ENCODE measurements at places on chromosomes 16 and 17.

GRCh38 chr17:42438600-42439567 lies 15.8 kb upstream of the CAVIN1 start:
- H3K27me3 ChIP-seq: no peaks in the 10 kb centered on the region
- peak; percentile 69 for DNase-seq
- no peak overlapping the region for H3K4me3 ChIP-seq
- H3K27ac ChIP-seq: no peak overlapping the region
- H3K36me3 ChIP-seq: no peaks in the 10 kb centered on the region
- H3K4me1 ChIP-seq: peaks cover 10% of the 10 kb centered on the region

DNA sequence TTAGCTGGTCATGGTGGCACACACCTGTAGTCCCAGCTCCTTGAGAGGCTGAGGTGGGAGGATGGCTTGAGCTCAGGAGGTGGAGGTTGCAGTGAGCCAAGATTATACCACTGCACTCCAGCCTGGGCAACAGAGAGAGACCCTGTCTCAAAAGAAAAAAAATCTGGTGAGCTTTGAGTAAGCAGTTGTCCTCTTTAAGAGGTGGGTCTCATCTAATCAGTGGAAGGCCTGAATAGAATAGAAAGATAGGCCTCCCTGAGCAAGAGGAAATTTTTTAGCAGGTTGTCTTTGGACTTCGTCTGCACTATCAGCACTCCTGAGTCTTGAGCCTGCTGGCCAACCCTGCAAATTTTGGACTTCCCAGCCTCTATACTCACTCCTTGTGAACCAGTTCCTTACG lies 266.0 kb upstream of the ZFHX3 start:
- H3K27me3 ChIP-seq: no peaks in the 10 kb centered on the region
- peaks cover 10% of the 10 kb centered on the region for H3K4me1 ChIP-seq
- H3K36me3 ChIP-seq: no peaks in the 10 kb centered on the region
- no peak overlapping the region for H3K27ac ChIP-seq
- DNase-seq: no peak

DNA sequence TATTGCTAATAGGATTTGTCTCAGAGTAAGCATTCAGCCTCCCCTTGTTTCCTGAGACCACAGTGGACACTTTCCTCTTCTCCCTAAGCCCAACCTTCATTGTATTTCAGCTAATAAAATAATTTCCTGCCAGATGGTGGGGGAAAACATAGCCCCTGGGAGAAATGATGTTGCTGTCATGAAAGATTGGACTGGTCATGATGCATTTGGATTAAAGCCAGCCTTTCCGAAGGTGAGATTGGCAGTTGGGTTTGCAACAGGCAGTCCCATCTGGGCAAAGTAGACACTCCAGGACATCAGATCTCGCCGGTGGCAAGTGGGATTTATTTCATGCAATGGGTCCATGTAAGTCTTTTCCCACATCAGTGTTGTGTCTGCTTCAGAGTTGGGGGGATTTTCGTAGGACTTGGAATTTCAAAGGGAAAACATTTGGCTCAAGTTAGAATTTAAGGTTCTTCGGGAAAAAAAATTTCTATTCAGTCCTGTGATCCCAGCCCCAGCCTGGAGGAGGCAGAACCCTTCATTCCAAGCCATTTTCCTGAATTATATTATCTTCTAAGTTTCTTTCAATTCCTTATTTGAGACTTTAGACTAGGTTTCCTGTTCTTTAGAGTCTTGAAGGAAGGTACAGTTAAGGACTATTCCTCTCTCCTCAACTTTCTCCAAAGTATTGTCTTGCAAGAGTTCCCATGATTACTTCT lies 391.7 kb downstream of the XYLT1 start:
- H3K36me3 ChIP-seq: no peaks in the 10 kb centered on the region
- no peak overlapping the region for H3K4me3 ChIP-seq
- no peak for DNase-seq
- H3K4me1 ChIP-seq: no peaks in the 10 kb centered on the region
- H3K27ac ChIP-seq: no peak overlapping the region

DNA sequence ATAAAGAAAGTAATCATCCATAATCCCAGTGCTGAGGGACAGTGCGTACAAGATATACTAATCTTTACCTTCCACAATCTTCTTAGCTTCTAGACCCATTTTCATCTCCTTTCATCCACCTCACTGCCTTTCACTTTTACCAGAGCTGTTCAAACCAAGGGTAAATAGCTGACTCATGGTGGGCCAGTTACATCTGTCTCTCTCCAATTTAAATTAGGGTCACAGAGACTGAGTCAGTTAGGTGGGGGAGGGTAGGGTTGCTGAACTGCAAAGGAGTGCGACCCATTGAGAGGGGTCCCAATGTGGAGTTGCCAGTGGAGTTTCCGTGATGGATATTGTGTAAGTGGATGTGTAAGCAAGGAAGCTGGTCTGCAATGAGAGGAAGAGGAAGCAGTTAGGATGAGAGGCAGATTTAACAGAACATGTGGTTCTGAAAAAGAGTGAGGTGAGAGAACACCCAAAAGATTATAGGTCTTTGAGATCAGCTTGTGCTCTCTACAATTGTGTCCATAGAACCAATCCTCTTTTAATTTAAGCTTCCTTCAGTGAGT lies 83.5 kb downstream of the GP2 start:
- no peaks in the 10 kb centered on the region for H3K36me3 ChIP-seq
- H3K27me3 ChIP-seq: peaks cover 3% of the 10 kb centered on the region
- no peaks in the 10 kb centered on the region for H3K4me1 ChIP-seq

GRCh38 chr17:59498530-59499307 lies 66.7 kb upstream of the DHX40 start:
- no peaks in the 10 kb centered on the region for H3K36me3 ChIP-seq
- DNase-seq: no peak
- H3K27me3 ChIP-seq: no peaks in the 10 kb centered on the region
- H3K27ac ChIP-seq: no peak overlapping the region
- no peaks in the 10 kb centered on the region for H3K4me1 ChIP-seq
- no peak overlapping the region for H3K4me3 ChIP-seq

DNA sequence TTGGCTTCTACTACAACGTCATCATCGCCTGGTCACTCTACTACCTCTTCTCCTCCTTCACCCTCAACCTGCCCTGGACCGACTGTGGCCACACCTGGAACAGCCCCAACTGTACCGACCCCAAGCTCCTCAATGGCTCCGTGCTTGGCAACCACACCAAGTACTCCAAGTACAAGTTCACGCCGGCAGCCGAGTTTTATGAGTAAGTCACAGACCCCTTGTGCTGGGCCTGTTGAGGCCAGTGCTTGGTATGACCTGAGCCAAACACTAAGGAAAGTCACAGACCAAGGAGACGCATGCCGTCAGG lies 16.1 kb downstream of the SLC6A2 start:
- no peaks in the 10 kb centered on the region for H3K36me3 ChIP-seq
- no peak for DNase-seq
- H3K27me3 ChIP-seq: no peaks in the 10 kb centered on the region
- no peak overlapping the region for H3K27ac ChIP-seq

- H3K4me1 ChIP-seq: peaks cover 24% of the 10 kb centered on the region
- no peak for DNase-seq
- no peak overlapping the region for H3K27ac ChIP-seq
- no peak overlapping the region for H3K4me3 ChIP-seq
- H3K36me3 ChIP-seq: peaks cover 44% of the 10 kb centered on the region
- no peaks in the 10 kb centered on the region for H3K27me3 ChIP-seq
Observed at GRCh38 chr17:28331891-28332420, 3.3 kb downstream of the IFT20 start.

DNA sequence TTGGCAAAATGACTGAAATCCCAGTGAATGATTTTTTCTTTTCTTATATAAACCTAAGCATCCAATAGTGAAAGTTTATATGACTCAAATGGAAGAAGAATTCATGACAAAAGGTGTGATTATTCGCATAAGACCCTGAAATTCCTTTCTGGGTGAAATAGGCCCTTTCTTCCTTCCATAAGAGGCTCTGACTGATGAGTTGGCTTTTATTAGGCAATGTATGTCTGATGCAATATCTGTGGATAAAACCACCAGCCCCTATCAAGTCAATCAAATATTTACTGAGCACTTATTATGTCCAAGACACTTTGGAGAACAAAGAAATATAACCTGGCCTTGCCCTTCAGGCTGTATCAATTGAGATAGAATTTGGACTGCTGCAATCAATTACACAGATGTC lies 316.6 kb downstream of the CDH13 start:
- no peaks in the 10 kb centered on the region for H3K4me1 ChIP-seq
- H3K36me3 ChIP-seq: no peaks in the 10 kb centered on the region
- H3K4me3 ChIP-seq: no peak overlapping the region
- H3K27ac ChIP-seq: no peak overlapping the region

GRCh38 chr16:84594725-84595038 lies 23.2 kb downstream of the COTL1 start:
- H3K36me3 ChIP-seq: no peaks in the 10 kb centered on the region
- H3K27me3 ChIP-seq: no peaks in the 10 kb centered on the region
- peaks cover 68% of the 10 kb centered on the region for H3K4me1 ChIP-seq

GRCh38 chr17:3768769-3769168 lies 32.2 kb downstream of the ITGAE start:
- DNase-seq: no peak
- no peak overlapping the region for H3K27ac ChIP-seq
- no peak overlapping the region for H3K4me3 ChIP-seq
- H3K36me3 ChIP-seq: no peaks in the 10 kb centered on the region
- peaks cover 19% of the 10 kb centered on the region for H3K4me1 ChIP-seq
- H3K27me3 ChIP-seq: no peaks in the 10 kb centered on the region

GRCh38 chr17:2466931-2467330 lies 44.8 kb downstream of the METTL16 start:
- no peaks in the 10 kb centered on the region for H3K4me1 ChIP-seq
- DNase-seq: no peak
- H3K27ac ChIP-seq: no peak overlapping the region

DNA sequence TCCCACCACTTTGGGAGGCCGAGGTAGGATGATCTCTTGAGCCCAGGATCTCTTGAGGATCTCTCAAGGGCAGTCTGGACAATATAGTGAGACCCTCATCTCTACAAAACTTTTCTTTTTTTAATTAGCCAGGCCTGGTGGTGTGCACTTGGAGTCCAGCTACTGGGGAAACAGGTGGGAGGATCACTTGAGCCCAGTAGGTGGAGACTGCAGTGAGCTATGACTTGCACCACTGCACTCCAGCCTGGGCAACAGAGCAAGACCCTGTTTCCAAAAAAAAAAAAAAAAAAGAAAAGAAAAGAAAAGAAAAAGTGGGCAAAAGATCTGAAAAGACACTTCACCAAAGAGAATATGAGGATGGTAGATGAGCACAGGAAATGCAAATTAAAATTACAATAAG lies 15.0 kb downstream of the RAB40B start:
- no peaks in the 10 kb centered on the region for H3K36me3 ChIP-seq
- no peak overlapping the region for H3K27ac ChIP-seq
- no peak for DNase-seq
- H3K4me3 ChIP-seq: no peak overlapping the region

- no peaks in the 10 kb centered on the region for H3K4me1 ChIP-seq
- H3K36me3 ChIP-seq: no peaks in the 10 kb centered on the region
- DNase-seq: no peak
- H3K27ac ChIP-seq: no peak overlapping the region
- H3K4me3 ChIP-seq: no peak overlapping the region
- H3K27me3 ChIP-seq: peaks cover 7% of the 10 kb centered on the region
Observed at GRCh38 chr17:50817838-50818237, 17.5 kb upstream of the WFIKKN2 start.

GRCh38 chr16:74650966-74651567 lies 15.6 kb downstream of the RFWD3 start:
- no peaks in the 10 kb centered on the region for H3K4me1 ChIP-seq
- H3K4me3 ChIP-seq: no peak overlapping the region
- H3K36me3 ChIP-seq: peaks cover 12% of the 10 kb centered on the region
- peak; percentile 15 for DNase-seq
- no peak overlapping the region for H3K27ac ChIP-seq

- no peak overlapping the region for H3K27ac ChIP-seq
- no peaks in the 10 kb centered on the region for H3K4me1 ChIP-seq
- H3K4me3 ChIP-seq: no peak overlapping the region
- H3K36me3 ChIP-seq: peaks cover 3% of the 10 kb centered on the region
- H3K27me3 ChIP-seq: no peaks in the 10 kb centered on the region
Observed at GRCh38 chr17:43353393-43353792, 45.4 kb upstream of the ARL4D start.

GRCh38 chr17:76504117-76504516 lies 2.9 kb upstream of the RHBDF2 start:
- H3K27me3 ChIP-seq: no peaks in the 10 kb centered on the region
- DNase-seq: peak; percentile 54
- H3K36me3 ChIP-seq: peaks cover 11% of the 10 kb centered on the region
- H3K4me1 ChIP-seq: peaks cover 17% of the 10 kb centered on the region
- no peak overlapping the region for H3K27ac ChIP-seq

DNA sequence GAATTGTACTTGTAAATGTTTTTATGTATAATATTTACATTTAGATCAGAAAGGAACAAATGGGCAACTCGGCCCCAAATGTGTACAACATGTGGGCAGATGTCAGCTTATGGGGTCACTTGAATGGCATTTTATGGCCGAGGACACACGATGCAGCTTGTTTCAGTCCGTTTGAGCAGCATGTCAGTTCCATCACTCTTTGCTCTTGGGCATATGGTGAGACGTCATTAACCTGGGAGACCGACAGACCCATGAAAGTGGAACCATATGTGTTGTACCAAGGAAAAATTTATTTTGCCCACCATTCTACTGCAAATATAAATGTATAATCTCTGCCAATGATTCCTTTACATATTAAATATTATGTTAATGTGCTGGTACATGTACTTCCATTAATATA lies 561.9 kb upstream of the SOX9 start:
- no peak overlapping the region for H3K27ac ChIP-seq
- H3K27me3 ChIP-seq: no peaks in the 10 kb centered on the region
- H3K4me3 ChIP-seq: no peak overlapping the region
- no peaks in the 10 kb centered on the region for H3K4me1 ChIP-seq

GRCh38 chr17:39661744-39662541 lies 3.2 kb upstream of the TCAP start:
- H3K4me3 ChIP-seq: no peak overlapping the region
- peaks cover 35% of the 10 kb centered on the region for H3K36me3 ChIP-seq
- DNase-seq: no peak
- H3K27ac ChIP-seq: no peak overlapping the region

DNA sequence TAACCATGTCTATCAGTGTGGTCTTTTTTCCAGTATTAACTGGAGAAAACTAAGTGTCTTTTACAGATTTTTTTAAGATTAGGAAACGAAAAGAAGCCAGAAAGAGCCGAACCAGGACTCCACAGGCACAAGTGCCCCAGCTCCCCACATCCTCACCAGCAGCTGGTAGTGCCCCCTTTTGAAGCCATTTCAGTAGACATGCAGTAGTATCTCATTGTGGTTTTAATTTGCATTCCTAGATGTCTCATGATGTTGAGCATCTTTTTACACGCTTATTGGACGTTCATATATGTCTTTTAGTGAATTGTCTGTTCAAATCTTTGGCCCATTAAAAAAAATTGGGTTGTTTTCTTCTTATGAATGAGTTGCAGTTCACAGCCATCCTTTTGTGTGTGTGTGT lies 4.8 kb upstream of the CMTM3 start:
- peaks cover 17% of the 10 kb centered on the region for H3K4me1 ChIP-seq
- H3K36me3 ChIP-seq: no peaks in the 10 kb centered on the region
- no peak overlapping the region for H3K27ac ChIP-seq
- DNase-seq: no peak
- no peak overlapping the region for H3K4me3 ChIP-seq

GRCh38 chr16:23423496-23424049 lies 29.4 kb downstream of the COG7 start:
- H3K36me3 ChIP-seq: no peaks in the 10 kb centered on the region
- no peak overlapping the region for H3K4me3 ChIP-seq
- H3K27ac ChIP-seq: no peak overlapping the region
- no peaks in the 10 kb centered on the region for H3K4me1 ChIP-seq

- H3K27ac ChIP-seq: no peak overlapping the region
- H3K27me3 ChIP-seq: no peaks in the 10 kb centered on the region
- peaks cover 10% of the 10 kb centered on the region for H3K4me1 ChIP-seq
- H3K36me3 ChIP-seq: no peaks in the 10 kb centered on the region
- peak; percentile 82 for DNase-seq
Observed at GRCh38 chr16:23801378-23801777, 34.4 kb upstream of the PRKCB start.

All from B cell (primary cell).